ENCODE measurements at places on chromosomes 3 and 15.

DNA sequence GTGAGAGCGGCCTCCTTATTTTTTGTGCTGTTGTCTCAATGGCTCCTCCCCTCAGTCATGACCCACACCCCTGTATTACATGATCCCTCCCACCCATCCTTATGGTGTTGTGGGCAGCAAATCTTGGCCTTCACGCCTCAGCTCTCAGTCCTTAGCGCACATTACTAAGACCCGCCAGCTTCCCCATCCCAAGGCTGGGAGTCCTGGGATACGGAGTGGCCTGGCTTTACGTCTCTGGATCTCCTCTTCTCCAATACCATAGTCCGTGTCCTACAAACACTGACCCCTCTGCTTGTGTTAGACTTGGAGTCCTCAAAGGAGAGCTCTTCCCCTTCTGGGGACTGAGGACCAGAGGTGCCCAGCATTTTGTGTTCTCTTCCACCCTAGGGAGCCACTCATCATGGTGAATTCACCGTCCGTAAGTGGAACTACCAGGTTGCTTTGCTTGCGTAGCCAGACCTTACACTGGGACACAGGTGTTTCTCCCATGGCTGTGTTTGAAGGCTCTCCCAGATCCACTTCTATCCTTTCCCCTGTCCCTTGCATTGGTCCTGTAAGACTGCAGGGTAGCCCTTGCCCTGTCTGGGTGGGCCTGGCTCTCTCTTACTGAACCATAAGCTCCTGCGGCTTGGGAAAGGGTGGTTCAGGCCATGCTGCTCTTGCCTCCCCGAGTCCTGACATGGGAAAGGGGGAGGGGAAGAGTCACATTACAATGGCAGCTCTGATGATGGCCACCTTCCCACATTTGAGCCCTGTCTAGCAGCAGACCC is 13.6 kb downstream of the GRM2 start:
- DNase-seq: no peak

DNA sequence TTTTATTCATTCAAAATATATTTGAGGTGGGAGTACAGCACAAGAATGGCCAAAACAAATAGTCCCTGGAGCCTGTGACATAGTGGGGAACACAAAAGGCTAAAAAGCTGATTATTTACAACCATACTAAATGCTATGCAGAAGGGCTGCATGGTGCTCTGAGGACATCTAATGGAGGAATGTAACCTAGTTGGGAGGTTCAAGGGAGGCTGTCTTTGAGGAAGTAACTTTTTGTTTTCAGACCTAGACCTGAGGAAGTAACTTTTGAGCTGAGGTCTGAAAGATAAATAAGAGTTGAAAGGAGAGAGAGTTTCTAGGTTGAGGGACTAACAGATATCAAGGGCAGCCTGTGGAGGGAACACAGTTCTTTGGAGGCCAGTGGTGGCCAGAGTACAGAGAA is 34.8 kb upstream of the RASA2 start:
- peak; percentile 61 for DNase-seq

DNA sequence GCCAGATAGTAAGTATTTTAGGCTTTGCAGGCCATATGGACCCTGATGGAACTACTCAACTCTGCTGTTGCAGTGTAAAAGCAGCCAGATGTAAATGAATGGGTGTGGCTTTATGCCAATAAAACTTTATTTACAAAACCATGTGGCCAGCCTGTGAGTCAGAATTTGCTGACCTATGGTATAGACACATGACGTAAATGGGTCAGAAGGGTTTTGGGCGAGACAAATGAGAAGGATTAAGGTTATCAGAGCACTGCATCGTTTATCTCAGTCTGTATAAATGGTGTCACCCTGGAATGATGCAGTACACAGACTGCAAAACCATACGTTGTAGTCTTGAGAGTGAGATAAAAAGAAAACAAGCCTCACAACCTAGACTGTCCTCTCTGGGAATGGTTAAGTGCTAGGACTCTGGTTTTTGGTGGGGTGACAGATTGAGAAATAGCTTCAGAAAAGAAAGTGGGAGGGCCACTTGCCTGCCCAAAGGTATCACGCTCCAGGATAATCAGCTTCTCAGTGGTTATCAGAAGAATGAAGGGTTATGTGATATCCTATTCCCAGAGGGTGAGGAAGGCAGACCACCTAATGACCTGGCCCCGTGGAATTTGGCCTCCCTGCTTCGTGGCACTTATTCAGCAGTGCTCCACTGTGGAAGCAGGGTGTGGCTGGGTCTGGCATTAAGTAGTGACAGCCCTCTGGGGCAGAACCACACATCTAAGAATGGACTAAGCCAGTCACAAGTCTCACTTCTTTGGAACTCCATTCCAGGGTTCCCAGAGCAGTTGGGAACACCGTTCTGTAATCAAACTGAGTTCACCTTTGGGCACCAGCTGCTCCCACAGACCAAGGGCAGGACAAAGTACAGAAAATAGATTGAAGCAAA is 46.1 kb downstream of the ABHD5 start:
- DNase-seq: no peak

DNA sequence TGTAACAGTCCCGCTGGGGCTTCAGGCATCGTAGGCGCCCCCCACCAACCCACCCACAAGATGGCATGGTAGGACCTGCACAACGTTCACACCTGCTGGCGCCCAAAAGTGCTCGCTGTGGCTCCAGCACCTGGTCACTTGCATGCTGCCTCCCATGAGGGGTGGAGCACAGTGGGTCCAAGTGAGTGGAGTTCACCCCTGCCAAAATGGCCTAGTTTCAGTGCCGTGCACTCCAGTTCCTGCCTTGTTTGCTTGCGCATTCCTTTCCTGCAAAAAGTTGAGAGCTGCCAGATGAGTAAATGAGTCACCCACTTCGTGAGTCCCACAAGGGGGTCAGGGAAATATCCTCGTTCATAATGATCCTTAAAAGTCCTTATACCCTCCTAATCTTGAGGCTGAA is 788.7 kb upstream of the DPPA4 start:
- DNase-seq: no peak

- DNase-seq: peak; percentile 12
These were observed 75.3 kb downstream of the TMEM108 start for GRCh38 chr3:133113526-133113925.

DNA sequence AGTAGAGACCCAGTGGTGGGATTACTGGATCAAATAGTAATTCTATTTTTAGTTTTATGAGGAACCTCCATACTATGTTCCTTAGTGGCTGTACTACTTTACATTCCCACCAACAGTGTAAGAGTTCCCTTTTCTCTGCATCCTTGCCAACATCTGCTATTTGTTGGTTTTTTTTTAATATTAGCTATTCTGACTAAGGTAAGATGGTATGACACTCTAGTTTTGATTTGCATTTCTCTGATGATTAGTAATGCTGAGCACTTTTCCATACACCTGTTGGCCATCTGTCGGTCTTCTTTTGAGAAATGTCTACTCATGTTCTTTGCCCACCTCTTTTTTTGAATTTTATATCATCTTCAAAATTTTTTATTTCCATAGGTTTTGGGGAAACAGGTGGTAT is 34.2 kb upstream of the RAP2B start:
- peak; percentile 53 for DNase-seq

DNA sequence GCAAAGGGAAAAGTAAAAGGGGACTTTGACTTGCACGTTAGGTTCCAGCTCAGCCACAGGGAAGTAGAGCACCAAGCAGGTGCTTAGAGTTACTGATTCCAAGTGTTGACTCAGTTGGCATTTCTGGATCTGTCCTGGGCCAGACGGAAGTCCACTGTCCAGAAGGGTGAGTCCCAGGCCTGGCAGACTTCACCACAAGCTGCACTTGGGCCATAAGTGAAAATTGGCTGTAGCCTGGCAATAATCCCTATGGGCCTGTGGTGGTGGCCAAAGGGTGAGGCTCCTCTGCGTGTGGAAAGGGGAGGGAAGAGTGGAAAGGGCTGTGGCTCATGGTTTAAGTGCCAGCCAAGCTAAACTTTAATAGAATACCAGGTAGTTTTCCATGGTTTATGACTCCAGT is 121.5 kb downstream of the DTWD1 start:
- DNase-seq: no peak

- DNase-seq: no peak
These were observed 529.6 kb downstream of the SHQ1 start for GRCh38 chr3:72318504-72319193.

DNA sequence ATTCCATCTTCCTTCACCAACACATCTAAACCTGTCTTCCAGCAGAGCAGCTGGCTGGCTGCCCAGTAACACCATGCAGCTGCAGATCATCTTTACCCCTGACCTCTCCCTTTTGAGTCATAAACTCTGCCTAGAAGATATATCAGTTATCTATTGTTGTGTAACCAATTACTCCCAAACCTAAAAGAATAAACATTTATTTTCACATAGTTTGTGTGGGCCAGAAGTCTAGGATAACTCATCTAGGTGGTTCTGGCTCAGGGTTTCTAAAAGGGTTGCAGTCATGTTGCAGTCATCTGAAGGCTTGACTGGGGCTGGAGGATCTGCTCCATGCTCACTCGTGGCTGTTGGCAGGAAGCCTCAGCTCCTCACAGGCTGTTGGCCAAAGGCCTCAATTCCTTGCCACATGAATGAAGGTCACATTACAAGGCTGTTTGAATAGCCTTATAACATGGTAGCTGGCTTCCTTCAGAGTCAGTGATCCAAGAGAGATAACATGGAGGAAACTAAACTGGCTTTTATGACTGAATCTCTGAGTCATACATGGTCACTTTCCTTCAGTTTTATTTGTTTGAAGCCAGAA is 92.8 kb downstream of the GOLIM4 start:
- peak; percentile 76 for DNase-seq

DNA sequence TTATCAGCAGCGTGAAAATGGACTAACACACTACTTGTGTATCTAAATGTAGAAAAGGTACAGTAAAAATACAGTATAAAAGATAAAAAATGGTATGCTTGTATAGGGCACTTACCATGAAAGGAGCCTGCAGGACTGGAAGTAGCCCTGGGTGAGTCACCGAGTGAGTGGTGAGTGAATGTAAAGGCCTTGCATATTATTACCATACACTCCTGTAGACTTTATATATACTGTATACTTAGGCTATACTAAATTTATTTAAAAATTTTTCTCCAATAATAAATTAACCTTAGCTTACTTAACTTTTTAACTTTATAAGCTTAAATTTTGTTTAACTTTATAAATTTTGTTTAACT is 67.2 kb upstream of the TSPAN3 start:
- DNase-seq: peak; percentile 58

DNA sequence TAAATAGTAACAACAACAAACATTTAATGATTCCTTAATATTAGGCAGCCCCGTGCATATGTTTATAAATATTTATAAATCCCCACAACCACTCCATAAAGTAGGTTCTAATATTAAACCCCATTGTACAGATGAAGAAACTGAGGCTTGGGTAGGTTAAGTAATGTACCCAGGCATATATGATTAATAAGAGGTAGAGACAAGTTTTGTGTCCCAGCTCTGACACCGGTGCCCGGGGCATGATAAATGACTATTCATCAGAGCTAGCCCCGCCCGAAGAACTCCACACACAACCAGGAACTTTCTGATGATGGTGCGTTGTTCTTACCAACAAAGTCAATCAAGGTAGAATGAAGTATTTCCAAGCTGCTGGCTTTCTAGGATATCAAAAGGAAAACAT is 19.4 kb downstream of the CDCP1 start:
- no peak for DNase-seq

- DNase-seq: no peak
These were observed 328.5 kb downstream of the NAALADL2 start for GRCh38 chr3:175187586-175187985.

GRCh38 chr3:138817695-138818094 is 17.0 kb downstream of the PIK3CB start:
- DNase-seq: no peak

GRCh38 chr3:112482675-112483074 is 16.6 kb downstream of the BTLA start:
- DNase-seq: no peak

GRCh38 chr15:82540984-82541431 is 751 bp upstream of the RPS17 start:
- peak; percentile 47 for DNase-seq

DNA sequence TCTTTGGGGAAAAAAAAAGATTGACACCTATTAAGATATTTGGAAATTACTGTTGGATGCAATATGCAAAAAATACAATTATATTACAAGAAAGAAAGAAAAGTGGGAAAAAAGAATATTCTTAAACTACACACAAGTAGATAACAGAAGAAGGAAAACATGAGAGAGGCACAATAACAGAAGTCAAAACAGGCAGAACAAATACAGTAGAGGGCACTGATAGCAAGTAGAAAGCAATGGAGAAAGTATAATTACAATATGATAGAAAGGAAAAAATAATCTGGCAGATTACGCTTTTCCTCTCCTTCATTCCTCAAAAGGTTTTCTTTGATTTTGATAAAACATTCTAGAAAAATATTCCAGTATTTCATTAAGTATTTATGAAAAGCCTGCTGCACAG is 72.1 kb downstream of the ADAM10 start:
- no peak for DNase-seq

GRCh38 chr15:61890106-61890505 is 170.1 kb downstream of the VPS13C start:
- no peak for DNase-seq

DNA sequence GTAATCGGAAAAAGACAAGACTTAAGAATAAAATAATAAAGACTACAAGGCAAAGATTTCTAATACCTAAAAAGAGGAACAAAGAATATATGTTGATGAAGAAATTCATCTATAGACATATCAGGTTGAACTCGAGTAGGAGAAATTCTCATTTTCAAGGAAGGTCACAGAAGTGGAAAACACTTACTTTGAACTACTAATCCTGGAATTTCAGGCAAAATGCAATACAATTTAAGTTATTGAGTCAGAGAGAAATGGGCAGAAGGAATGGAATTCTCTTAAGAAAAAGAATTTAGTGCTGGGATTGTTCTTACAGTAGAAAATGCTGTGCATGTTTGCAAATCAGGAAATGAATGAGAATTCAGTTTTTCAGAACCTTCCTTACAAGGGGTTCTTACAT is 135.9 kb upstream of the TGFBR2 start:
- no peak for DNase-seq

DNA sequence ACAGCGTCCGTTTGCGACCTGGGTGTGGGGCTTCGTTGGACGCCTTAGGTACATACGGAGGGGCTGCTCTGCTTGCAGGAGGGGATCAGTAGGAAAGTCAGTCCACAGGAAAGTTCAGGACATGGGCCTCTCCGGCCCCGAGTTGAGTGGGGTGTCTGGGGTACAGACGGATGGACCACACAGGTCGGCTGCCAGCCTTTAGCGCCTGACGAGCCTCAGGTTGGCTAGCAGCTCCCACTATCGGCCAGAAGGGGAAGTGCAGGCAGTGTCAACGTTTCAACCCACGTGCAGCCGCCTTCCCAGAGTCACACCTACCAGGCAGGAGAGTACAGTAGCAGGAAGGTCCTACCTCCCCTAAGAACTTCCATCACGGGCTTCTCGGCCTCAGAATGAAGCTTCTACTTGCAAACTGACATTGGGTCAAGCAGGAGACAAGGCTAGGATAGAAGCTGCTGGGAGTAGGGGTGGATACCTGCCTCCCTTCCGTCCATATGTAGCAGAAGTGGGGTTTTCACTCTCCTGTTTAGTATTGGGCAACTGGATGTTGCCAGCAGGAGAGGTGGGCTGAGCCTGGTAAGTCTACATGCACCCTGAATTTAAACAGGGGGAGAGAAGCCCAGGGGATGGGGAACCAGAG is 1.8 kb upstream of the SCN5A start:
- peak; percentile 41 for DNase-seq

GRCh38 chr15:35507932-35508638 is 37.9 kb downstream of the DPH6 start:
- no peak for DNase-seq

Data from foreskin fibroblast (primary cell).